ENCODE measurements at places on chromosomes 7 and 10.

DNA sequence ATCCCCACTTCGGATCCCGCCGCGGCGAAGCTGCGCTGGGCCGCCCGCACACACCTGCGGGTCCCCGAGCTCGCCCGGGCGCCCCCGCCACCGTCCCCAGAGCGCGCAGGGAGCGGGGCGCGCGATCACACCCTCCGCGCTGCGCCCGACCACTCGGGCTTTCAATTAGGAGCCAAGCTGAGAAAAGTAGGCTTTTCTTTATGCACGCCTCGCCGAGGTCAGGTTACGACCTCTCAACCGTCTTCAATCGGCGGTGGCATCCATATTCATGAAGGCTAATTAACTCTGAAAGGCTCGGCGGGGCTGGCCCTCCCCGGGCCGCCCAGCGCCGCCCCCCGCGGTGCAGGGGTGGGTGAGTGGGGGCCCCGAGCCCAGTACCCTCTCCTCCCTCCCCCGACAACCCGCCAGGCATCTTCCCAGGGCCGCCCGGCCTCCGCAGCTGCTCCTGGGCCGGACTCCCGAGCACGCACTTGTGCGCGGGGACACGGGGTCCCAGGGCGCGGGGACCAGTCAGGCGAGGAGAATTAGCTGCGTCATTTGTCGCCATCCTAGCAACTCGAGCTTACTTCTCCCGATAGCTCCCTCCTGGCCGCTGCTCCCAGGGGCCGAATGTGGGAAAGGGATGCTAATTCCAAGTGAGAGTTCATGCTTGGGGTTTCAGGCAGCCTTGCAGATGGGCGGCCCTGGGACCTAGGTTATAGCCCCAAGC, 155.5 kb upstream of the LYZL2 start:
- DNase-seq = peak; percentile 82

DNA sequence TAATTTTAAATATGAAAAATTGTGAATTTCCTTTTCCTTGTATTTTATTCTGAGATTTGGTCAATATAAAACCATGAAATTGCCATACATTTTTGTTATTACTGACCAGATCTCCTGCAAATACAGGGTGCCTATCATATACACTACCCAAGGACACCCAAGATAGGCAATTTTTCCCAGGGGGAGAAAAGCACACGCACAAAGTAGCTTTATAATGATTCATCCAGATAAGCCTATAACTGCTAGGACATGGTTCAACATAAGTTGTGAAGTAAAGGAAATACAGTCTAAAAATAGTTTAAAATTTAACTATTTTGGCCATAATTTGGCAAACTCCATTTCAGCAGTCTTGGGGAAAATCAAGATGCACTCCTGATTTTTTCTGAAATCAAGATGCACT, 4.8 kb downstream of the RUFY2 start:
- no peak for DNase-seq

DNA sequence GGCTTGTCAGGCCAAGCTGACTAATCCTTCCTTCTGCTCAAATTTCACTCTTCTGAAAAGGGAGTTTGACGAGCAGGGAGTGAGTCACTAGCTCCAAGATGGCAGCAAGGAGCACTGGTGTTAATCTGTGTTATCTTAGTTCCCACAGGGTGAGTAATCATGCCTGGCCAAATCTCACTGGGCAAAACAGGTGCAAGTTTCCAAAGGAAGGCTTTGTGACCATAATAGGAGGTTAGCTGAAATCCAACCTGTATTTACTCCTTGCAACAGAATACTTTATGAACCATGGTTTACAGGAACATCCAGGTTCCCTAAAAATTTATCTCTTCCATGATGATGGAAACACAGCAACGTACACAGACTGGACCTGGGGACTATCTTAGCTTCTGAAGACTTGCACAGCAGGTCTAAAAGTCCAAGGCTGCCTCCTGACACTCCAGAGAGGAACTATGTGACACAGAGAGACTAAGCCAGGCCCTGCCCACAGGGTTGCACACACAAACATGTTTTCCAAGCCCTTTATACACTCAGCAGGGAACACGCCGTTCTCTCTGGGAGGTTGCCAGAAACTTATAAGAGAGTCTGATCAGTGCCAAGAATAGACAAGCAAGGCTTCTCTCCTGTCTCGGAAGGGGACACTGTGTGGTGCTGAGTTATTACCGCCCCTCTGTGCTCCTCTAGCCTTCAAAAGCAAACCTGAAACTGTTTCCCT, 46.3 kb downstream of the PDK4 start:
- DNase-seq = peak; percentile 98

- DNase-seq = peak; percentile 64
Observed at GRCh38 chr10:13074563-13075451, 25.2 kb upstream of the OPTN start.

DNA sequence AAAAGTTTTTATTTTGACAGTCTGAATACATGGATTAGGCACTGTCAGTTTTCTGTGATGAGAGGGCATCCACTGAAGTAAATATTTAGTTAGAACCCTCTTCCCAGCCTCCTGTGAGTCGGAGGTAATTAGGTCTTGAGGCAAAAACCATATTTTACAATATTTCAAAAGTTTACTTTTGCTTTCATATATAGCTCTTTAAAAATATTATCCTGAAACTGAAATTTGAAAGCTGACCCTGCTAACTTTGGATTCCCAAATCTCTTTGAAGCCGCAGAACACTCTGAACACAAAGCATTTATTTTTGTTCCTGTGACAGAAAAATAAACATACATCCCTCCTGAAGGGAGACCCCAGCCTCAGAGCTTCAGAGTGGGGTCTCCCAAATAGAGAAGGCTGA, 317.4 kb downstream of the KIF20B start:
- DNase-seq = no peak

- peak; percentile 7 for DNase-seq
Observed at GRCh38 chr7:83925860-83926259, 268.7 kb downstream of the SEMA3A start.

DNA sequence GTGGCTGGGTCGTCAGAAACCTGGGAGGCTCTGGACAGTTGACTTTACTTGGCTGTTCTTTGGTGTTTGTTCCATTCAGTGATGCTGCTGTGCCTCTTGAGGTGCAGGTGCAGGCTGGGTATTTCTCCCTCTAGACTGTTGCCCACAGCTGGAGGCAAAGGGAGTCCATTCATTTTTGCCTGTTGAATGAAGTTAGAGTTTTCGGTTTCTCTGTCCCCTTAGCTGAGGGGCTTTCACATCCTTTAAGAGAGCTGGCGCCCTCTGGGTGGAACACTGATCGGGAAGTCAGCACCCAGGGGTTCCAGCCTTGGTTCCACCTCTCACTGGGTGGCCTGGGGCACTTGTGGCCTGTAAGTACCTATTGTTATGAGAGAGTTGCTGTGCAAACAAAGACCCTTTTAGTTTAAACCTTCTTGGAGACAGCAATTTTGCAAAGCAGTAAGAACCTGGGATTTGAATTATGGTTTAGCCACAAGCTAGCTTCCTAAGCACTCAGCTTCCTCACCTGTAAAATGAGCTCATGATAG, 67.2 kb downstream of the GRK5 start:
- DNase-seq = no peak

GRCh38 chr10:130333185-130333584, 197.0 kb downstream of the GLRX3 start:
- DNase-seq = no peak

DNA sequence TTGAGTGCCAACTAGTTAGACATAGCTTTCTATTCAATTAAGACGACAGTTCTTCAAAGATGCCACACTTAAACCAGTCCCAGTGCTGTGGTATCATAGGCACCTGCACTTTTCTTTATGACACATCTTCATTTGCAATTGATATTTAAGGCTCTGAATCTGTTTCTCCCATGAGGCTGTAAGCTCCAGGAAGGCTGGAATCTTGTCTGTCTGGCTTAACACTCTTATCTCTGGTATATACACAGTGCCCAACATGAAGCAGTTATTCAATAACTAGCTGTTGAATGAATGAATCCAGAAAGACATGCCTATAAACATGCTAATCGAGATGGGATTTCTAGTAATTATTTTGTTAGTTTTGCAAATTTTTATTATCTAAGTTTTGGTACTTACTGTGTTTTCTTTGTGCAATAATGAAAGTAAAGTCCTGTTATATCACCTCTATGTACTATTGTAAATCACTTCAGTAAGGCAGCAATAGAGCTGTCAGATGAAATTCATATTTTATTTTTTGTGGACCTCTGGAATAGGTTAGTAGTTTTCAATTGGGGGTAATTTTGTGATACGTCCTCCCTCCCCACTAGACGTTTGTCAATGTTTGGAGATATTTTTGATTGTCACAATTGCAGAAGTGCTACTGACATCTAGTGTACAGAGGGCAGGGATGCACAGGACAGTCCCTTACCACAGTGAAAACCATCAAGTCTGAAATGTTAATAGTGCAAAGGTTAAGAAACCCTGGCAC, 51.3 kb upstream of the STEAP4 start:
- DNase-seq = peak; percentile 52

- peak; percentile 34 for DNase-seq
Observed at GRCh38 chr7:98870121-98870651, 372 bp upstream of the TMEM130 start.

GRCh38 chr7:36303202-36304098, 86.2 kb upstream of the ANLN start:
- peak; percentile 97 for DNase-seq

- no peak for DNase-seq
Observed at GRCh38 chr7:12210179-12211053, 678 bp upstream of the TMEM106B start.

GRCh38 chr10:116255886-116256751, 16.9 kb downstream of the GFRA1 start:
- no peak for DNase-seq

DNA sequence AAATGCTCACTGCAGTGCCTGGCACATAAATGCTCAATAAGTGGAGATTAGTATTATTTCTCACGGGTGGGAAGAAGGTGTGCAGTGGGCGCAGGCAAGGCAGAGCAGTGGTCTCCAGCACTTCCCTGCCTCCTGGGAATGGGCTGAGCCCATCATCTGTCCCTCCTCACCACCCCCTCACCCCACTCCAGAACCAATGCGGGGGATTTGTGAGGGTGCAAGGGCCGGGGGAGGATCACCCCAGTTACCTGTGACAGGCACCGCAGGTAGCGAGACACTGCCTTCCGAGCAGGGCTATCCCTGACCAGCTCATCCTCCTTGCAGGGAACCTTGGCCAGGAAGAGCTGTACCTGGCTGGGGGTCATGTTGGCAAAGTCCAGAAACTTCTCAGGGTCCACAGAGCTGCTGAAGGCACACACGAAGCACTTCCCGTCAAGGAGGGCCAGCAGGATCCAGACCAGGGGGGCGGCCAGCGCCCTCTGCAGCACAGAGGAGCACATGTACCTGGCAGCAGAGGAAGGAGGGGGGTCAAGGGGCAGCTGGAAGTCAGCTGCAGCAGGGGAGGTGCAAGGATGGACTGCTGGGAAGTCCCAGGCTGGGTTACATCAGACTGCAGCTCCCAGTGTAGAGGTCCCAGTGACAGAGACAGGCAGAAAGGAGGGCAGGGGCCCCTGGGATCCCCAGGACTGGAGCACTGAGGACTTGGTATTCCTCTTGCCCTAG, 2.8 kb downstream of the CALHM3 start:
- peak; percentile 36 for DNase-seq

- DNase-seq = no peak
Observed at GRCh38 chr10:24394461-24395190, 185.7 kb downstream of the KIAA1217 start.

DNA sequence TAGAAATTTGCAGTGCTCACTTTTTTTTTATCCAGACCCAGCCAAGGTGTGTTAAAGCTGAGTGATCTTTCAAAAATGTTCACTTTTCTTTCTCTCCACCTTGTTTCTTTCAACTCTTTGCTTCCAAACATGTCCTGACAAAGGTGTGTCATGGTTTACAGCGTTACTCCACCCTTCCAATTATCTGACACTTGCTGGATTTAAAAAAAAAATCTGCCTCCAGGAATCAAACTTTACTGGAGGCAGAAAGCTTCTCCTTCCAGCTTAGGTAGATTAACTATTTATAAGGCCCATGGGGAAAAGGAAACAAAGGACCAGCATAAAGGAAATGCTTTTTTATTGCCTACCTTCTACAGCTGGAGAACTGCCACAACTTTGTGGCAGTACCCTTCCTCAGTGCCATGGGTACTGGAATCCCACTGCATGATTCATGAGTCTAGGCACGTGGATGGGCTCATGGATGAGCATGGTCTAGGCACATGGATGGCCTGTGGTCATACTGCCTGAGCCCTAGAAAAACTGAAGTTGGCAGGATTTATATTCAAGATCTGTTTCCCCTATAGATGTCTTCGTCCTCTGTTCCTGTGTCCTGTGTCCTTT, at the start of gene COL17A1:
Gene COL17A1, minus strand, starts transcription at position 80 of the 600 bp plus-strand sequence. CDS start 5,207 bp downstream, outside the sequence.
- DNase-seq = no peak

DNA sequence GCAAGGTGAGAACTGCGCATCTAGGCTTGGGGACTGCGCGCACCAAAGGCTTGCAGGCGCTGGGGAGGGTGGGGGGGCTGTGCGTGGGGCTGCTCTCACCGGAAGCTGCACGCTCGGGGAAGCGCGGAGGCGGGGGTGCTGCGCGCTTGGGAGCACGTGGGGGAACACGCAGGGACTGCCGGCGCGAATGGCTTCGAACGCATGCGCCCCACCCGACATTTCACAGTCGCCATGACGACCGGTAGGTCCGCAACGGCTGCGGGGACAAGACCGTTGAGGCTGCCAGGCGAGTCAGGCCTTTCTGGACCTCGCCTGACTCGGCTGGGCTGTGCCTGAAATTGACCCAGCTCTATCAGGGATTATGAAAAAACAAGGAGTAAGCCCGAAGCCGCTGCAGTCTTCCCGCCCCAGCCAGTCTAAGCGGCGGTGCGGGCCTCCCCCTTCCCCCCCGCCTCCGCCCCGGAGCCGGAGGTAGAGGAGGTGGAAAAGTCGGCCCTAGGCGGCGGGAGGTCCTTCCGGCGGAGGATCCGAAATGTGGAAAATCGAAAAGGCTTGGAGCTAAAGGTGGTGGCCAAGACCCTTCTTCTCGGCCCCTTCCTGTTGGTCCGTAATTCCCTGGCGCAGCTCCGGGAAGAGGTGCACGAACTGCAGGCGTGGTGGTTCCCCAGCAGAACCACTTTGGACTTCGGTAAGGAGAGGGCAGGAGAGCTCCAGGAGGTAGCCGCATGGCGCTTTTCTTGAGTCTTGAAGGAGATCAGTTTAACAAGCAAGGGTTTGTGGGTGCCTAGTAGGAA, 34.9 kb upstream of the STEAP1 start:
- peak; percentile 23 for DNase-seq

GRCh38 chr10:62127975-62128374, 140.7 kb downstream of the RTKN2 start:
- no peak for DNase-seq

- peak; percentile 57 for DNase-seq
Observed at GRCh38 chr7:39651265-39651664, 27.9 kb downstream of the RALA start.

DNA sequence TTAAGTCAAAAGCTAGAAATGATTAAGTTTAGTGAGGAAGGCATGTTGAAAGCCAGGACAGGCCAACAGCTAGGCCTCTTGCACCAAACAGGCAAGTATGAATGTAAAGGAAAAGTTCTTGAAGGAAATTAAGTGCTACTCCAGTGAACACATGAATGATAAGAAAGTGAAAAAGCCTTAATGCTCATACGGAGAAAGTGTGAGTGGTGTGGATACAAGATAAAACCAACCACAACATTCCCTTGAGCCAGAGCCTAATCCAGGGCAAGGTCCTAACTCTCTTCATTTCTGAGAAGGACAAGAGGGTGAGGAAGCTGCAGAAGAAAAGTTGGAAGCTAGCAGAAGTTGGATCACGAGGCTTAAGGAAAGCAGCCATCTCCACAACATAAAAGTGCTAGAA, 53.0 kb downstream of the DNAJC1 start:
- no peak for DNase-seq

GRCh38 chr10:102231357-102232318, 5.5 kb downstream of the ELOVL3 start:
- no peak for DNase-seq

Data from fibroblast of mammary gland (primary cell).